ENCODE measurements at places on chromosomes 1 and 21.

GRCh38 chr1:43214501-43215444 lies 42.6 kb downstream of the CFAP57 start:
- DNase-seq: no peak

GRCh38 chr1:228043281-228043848 lies 36.6 kb downstream of the WNT3A start:
- no peak for DNase-seq

DNA sequence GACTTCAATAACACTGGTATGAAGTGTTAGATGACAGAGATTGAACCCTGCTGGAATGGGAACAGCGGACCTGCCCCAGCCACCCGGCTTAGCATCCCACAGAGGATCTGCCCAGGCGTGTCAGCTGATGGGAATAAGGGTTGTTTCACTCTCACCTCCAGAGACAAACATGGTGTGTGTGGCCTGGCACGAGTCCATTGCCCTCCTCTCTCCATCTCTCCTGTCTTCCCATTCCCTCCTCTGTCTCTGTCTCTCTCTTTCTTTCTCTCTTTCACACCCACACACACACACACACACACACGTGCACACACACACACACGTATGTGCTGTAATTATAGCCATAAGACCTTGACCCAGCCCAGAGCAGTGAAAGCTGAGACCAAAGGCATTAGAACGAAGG lies 200.2 kb downstream of the HIVEP3 start:
- DNase-seq: no peak

GRCh38 chr21:38667291-38667870 lies 138.3 kb upstream of the ETS2 start:
- DNase-seq: no peak

GRCh38 chr1:41682149-41682548 lies 197.7 kb upstream of the EDN2 start:
- no peak for DNase-seq

DNA sequence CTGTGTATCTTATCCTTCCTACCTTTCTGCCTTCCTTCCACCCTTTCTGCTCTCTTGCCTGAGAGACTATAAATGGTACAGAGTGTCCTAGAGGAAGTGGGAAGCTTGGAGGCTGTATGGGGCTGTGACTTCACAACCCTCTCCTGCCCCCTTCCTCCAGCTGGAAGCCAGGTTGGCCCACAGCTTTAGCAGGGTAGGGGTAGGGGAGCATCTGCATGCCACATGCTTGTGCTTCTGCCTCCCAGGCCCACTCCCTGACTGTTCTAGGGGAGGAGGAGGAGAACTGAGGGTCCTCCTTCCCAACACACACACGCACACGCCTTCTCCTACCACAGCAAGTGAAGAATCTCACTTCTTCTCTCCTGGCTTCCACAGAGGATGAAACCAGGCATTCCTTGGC lies 3.9 kb upstream of the SLC27A3 start:
- DNase-seq: no peak

DNA sequence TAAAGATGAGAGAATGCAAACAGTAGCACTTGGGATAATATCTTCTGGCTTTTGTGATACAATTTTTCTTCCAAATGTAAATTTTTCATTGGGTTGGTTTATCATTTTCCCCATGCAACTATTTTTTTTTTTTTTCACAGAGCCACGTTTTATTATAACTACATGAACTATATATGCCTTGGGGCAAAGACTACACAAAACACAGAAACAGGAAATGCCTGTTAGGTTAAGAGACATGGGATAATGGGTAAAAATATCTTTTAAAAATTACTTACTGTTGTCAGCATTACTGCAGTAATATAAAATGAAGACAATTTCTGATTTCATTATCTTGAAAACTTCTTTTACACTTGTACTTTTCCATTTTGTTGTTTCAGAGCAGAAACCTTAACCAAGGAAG lies 74.6 kb downstream of the DISP1 start:
- DNase-seq: no peak

- no peak for DNase-seq
These were observed 1165.1 kb upstream of the NCAM2 start for GRCh38 chr21:19833082-19833481.

- no peak for DNase-seq
These were observed 363.6 kb upstream of the VAMP3 start for GRCh38 chr1:7407544-7407895.

DNA sequence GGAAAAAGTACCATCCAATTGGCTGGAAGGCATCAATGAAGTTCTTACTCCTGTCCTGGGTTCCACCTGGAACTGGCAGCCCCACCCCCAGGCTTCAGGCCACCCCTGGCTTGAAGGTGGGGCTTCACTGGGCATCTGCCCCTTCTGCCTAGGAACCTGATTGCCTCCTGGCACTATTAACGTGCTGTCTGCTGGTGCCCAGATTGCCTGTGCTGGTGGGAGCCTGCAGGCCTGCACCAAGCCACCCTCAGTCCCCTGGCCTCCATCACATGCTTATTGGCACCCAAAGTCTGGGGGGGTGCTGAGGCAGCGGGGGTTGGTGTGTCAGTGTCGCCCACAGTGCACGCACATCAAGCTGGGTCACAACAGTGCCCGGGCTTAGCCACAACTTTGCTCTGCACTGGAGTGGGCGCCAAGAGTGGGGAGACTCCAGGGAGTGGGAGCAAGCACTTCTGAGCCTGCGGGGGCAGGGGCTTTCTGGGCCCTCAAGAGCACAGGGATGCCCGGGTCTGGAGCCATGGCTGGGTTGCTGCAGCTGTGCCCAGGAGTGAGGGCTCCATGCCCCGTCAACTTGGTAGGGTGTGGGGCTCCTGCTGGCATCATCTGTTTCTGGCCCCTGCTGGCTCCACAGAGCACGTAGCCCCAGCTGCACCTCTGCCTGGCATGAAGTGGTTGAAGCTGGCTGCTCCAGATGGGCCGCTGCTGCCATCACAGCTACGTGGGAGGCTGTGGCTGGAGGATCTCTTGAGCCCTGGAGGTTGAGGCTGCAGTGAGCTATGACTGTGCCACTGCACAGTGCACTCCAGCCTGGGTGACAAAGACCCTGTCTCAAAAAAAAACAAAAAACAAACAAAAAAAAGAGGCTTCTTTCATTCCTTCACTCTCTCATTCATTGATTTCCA lies 4.1 kb upstream of the LSM10 start:
- no peak for DNase-seq

DNA sequence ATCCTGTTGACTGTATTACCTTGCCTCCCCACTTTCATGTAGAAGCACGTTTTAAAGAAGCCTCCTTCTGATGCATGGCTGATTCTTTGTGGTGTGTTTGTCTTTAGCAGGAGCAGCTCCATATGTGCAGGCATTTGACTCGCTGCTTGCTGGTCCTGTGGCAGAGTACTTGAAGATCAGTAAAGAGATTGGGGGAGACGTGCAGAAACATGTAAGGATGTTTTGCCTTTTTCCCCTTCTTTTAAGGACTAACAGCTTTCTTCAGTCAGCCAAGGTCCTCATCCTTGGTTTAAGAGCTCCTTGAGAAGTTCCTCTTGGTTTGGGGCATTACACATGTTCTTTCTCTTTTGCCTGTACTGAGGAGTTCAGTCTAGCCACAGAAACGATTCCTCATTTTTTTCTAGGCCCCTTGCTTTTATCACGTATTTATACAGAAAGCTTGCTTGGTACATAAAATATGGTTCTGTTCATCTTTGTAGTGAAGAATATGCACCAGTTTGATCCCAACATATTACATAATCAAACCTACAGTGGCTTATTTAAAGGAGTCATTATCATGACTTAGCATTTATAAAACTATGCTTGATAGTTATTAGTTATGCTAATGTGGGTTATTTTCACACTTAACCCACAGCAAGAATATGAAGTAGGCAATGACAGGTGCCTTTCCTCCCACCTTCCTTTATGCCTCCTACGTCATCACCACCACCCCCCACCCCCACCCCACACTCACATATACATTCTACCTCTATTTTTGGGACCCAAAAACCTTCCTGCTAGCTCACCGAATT lies 19.6 kb downstream of the CAP1 start:
- no peak for DNase-seq

DNA sequence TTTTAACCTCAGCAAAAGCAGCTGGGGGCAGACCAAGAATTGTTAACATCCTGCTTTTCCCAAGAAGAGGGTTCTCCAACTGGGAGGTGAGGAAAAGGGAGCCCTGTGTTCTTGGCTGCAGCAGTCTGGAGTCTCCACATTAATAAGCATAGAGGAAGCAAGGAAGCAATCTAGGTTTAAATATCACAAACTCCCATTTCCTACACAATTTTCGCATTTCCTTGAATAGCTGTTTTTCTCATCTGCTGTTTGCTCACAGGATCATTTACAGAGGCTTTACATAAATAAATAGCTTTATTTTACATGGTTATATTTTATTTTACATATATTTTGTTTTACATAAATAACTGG lies 124.0 kb downstream of the TRIM33 start:
- DNase-seq: no peak

DNA sequence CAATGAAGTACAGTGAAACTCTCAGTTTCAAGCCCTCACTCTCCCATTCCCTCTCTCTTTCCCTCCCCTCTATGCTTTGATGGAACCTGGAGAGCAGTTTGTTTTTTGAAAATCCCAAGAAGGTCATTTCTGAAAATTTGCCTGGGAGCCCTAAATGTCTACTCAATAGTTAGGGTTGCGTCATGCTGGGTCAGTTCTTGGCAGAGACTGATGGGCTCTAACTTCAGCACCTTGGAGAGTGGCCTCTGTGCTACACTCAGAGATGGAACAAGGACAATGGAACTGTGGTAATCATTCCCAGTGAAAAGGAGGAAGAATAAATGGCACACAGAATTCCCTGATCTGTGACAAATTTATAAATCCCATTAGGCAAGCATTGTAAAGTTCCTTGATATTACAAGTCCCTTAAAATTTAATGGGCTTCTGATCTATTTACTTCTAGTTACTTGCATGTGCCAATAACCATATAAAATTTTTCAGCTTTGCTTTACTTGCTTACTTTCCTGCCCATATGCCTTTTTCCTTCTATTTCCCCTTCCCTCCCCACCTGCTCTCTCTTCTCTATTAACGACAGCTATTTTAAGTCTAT lies 182.9 kb upstream of the KCND3 start:
- DNase-seq: no peak

GRCh38 chr1:32701421-32701911 lies 1.1 kb downstream of the SYNC start:
- DNase-seq: no peak

DNA sequence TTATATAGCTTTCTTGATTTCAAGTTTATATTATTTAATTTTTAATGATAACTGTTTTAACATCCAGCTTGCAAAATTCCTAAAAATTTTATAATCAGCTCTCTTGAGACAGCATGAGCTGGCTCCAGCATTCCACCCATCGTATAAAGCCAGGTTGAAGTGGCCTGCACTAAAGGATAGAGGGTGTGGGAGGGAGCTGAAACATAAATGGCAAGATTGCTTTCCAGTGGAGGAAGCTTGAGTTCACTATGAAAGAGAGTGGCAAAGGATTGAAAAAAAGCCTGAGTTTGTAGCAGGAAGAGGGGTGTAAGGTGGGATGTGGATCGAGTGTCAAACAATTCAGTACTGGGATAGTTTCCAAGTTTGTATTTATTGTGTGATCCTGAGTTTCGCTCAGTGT lies 48.5 kb upstream of the ZNF644 start:
- DNase-seq: no peak

DNA sequence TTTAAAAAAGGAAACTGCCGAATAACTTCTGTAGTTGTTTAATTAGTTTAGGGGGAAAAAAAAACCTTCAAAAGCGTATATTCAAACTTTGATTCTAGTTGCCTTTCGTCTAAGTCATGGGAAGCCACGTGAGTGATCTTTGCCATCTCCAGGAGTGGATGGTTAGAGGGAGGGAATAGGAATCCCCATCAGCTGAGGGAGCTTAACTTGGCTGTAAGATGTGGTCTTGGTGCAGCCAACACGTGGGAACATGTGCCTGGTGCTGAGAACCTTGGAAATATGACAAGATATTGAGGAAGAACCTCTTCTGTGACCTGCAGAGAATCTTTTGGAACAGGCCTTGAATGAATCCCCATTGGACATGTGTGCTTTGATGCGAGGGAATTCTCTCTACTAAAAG lies 1.7 kb downstream of the BACE2 start:
- no peak for DNase-seq

DNA sequence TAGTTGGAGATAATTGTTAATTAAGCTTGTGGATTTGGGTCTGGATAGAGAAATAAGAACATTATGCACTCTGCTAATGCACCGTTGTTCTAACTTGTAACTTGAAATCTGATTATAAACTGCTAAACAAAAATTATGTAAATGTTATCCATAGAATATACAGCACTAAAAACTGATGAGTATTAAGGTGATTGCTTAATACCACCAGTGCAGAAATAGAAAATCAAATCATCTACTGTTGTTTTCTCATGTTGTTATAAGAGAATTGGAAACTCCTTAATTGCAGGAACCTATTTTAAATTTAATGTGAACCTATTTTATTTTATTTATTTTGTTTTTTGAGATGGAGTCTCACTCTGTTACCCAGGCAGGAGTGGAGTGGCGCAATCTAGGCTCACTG lies 125.7 kb downstream of the ITSN1 start:
- DNase-seq: no peak

DNA sequence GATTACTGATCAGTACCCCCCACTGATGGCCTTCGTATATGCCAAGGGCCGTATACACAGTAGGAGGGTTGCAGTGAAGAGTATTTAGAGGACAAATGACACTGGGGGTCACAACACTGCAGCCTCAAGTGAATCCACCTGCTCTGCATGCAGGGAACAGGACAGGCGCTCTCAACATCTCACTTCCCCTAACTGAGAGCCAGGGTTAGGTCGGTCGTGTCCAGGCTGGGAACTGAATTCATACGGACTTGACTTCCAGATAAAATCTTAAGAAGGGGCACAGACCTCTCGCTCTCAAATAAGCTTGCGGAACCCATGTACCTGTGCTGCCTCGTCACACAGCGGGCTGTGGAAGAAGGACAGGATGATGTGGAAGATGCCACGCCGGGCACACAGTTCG lies 22.8 kb downstream of the MRAP start:
- no peak for DNase-seq

DNA sequence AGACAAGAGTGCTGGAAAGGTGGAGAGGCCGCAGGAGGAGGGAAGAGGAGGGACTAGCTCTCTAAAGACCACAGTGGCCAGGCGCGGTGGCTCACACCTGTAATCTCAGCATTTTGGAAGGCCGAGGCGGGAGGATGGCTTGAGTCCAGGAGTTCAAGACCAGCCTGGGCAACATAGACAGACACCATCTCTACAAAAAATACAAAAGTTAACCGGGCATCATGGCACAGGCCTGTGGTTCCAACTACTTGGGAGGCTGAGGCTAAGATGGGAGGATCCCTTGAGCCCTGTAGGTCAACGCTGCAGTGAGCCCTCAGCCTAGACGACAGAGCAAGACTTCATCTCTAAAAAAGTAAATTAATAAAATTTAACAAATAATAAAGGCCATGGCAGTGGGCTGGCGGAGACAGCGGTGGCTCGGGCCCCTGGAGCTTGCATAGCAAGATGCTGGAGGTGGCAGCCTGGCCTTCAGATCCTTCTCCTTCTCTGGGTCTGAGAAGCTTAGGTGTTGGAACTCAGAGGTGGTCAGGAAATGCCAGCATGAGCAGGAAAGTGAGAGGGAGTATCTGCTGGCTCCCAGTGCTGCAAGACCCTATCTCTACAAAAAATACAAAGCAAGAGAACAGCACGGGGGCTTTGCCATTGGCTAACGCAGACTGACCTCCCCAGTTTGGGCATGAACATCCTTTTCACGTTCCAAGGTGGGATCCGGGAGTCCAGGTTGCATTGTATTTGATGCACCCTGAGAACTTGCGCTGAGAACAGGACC lies 10.7 kb downstream of the WNT3A start:
- no peak for DNase-seq

Measured in COR-L47 (cell line).